ENCODE measurements at places on chromosomes 13 and 19.

DNA sequence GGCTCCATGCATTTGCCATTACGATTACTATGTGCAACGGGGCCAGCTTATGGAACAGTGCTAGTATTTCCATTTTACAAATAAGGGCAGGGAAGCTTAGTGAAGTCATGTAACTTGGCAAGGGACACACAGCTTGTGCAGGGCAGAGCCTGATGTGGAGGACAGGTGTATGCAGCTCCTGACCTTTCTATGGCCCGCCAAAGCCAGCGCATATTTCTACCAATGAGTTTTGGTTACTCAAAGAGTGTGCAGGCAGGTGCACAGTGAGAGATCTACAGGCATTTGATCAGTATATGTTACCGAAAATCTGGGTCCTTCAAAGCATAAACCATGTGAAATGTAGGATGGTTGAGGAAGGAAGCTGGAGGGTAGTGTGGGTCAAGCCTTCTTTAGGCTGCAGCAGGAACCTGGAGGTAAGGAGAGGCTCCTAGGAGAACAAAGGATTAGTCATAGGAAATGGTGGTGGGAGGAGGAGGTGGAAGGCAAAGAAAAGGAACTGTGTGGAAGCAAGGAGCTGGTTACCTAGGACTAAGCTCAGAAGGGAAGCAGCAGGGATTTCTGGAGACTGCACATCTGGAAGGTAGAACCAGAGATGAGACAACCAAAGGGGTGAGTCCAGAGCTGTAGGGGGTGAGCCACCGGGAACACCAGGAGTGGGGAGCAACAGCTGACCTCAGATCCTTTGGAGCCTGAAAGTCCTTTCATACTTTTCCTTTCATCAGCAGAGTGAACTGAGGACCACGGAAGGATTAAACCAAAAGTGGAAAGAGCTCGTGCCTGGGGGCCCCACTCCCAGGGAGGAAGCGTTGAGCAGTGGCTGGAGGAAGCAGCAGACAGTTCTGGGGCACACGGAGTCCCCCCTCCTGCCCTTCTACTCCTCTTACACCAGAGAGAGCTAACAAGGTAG lies 4.2 kb upstream of the PDX1 start:
- no peak for DNase-seq

DNA sequence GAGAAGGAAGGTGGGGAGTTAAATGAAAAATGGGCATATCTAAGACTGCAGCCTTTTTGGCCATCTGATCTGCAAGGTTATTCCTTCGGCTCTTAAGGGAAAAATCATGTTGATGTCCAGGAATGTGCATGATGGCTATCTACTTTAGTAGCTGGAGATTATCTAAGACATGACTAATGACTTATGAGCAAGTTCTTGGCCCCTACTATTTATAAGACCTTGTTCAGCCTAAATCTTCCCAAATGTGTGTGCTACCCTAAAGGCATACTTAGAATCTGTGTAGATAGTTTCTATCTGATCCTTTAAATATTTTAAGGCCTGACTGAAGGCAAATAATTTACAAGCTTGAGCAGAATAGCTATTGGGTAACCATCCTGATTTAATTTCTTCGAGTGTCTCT lies 41.8 kb upstream of the CD177 start:
- no peak for DNase-seq

GRCh38 chr13:40982772-40983171 lies 36.3 kb downstream of the ELF1 start:
- DNase-seq, result peak; percentile 20

DNA sequence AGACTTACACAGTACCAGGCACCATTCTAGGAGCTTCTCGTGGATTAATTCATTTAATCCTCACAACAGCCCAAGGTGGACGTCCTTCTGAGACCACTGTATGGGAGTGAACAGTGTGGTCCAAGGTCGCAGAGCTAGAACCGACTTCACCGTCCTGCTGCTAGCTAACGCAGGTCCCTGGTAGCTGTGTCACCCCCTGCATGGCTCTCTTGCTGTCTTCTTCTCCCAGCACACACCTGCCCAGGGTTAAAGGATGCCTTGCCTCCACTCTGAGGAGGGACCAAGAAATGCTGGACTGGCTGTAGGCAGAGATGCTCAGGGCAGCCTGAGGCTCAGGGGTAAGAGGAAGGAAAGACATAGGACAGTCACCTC lies 3.0 kb downstream of the AKT2 start:
- DNase-seq, result no peak

- DNase-seq, result no peak
Observed at GRCh38 chr13:99948411-99948810, 23.2 kb downstream of the ZIC5 start.

DNA sequence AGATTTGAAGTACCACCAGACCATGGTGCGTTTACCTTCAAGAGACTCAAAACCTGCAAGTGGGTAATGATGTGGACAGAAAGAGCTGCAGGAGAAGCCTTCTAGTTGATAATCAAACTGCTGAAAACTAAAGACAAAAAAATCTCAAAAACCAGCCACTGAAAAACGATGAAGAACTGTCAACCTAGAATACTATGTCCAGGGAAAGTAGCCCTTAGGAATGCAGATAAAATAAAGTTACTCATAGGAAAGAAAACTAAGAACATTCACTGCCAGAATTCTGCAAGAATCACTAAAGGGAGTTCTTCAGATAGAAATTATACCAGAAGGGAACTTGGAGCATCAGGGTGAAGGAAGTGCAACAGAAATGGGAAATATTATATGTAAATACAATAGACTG lies 5.3 kb downstream of the ZNF470 start:
- no peak for DNase-seq

DNA sequence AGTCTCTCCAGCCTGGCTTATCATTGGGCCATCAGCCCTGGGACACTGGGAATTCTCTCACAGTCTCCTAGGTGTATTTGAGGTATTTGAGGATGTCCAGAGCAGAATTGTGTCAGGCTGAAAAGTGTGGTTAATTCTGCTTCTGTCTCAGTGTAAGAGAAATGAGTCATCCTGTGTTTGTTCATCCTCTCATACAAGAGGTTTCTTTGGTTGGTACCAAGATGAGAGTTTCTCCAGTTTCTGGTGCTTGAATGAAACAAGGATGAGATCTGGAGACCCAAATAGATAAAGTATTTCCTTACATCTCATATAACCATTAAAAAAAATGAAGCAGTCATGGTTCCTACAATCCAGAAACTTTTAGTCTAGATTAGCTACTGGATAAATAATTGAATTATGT lies 7.7 kb downstream of the ZNF253 start:
- DNase-seq, result no peak

DNA sequence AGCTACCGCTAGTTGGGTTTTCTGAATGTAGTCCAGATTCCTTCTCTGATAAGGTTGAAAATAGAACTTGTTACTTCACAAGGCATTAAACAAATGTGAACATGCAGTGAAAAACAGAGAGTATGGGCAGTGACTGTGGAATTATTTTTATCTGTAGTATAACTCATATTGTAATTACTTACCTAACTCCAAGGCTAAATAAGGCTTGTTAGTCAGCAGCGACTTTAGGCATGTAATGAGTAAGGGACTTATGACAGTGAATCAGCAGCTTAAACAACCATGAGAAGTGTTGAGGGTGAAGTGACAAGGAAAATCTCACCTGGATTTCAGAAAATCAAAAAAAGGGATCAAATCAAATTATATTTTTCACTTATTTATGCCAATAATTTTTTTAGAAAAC lies 1719.5 kb upstream of the MIR17HG start:
- DNase-seq, result no peak

- peak; percentile 35 for DNase-seq
Observed at GRCh38 chr13:43905435-43906031, 25.8 kb downstream of the LACC1 start.

DNA sequence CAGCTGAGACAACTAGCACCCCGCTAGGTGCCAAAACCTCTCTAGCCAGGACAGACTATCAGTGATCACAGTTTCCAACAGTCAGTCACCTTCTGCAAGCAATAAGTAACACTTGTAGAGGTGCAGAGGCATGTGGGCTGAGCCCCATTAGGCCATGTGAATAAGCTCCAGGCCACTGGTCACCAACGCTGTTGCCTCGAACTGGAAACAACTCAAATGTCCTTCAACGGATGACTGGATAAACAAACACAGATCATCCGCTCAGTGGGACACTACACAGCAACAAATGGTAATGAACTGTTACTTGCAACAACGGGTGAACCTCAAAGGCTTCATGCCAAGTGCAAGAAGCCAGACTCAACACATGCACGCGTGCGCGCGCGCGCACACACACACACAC lies 27.5 kb upstream of the TMEM160 start:
- no peak for DNase-seq

- no peak for DNase-seq
Observed at GRCh38 chr13:113014752-113015745, 46.0 kb downstream of the MCF2L start.

- DNase-seq, result no peak
Observed at GRCh38 chr13:102692491-102692826, 2.4 kb downstream of the METTL21C start.

DNA sequence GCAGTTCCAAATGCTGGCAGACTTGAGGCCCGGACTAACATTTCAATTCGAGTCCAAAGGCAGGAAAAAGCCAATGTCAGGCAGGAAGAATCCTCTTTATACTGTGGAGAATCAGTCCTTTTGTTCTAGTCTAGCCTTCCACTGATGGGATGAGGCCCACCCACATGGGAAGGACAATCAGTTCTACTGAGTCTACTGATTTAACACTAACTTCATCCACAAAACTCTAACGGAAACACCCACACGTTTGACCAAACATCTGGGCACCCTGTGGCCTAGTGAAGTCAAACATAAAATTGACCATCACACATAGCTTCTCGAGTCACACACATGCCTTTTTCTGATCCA lies 100.3 kb downstream of the UBL3 start:
- no peak for DNase-seq

- DNase-seq, result no peak
Observed at GRCh38 chr13:90769387-90769786, 578.1 kb upstream of the MIR17HG start.

- no peak for DNase-seq
Observed at GRCh38 chr13:110006304-110006703, 219.9 kb upstream of the IRS2 start.

GRCh38 chr19:793806-794205 lies 3.4 kb upstream of the PTBP1 start:
- DNase-seq, result no peak

GRCh38 chr19:45947926-45948325 lies 25.7 kb downstream of the NOVA2 start:
- DNase-seq, result no peak

- DNase-seq, result no peak
Observed at GRCh38 chr13:44293908-44294735, 79.5 kb upstream of the SERP2 start.

GRCh38 chr19:8476524-8476923 lies 25.9 kb downstream of the PRAM1 start:
- no peak for DNase-seq

- DNase-seq, result no peak
Observed at GRCh38 chr19:2561221-2561620, 85.3 kb downstream of the GADD45B start.

DNA sequence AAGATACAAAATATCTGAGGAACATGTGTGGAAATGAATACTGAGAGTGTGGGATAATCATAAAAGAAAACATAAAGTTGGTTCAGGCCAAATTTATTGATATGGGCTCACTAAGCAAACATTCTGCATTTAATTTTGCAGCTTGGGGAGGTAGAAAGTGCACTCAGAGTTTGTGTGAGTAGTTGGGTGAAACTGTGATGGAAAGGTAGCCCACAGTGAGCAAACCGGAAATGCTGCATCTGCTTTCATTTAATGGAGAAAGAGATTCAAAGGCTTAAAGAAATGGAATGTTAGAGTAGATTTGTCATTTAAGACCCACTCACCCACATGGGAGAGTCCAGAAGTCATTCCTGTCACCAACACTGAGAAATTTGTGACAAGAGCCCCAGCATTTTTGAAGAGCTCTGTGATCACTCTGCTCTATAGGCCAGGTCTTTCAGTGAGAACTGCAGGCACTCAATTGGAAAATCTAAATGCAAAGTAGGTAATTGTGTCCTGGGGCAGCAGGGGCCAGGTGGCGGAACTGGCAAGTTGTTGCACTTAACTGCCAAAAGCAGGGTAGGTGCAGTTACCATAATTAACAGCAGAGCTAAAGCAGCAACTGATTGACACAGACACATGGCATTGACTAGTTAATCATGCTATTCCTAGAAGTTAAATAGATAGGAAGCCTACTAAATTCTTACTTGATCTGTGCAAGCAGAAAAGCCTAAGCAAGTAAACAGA lies 1228.3 kb upstream of the PCDH20 start:
- DNase-seq, result no peak

GRCh38 chr13:75071796-75072195 lies 410.2 kb downstream of the TBC1D4 start:
- no peak for DNase-seq

DNA sequence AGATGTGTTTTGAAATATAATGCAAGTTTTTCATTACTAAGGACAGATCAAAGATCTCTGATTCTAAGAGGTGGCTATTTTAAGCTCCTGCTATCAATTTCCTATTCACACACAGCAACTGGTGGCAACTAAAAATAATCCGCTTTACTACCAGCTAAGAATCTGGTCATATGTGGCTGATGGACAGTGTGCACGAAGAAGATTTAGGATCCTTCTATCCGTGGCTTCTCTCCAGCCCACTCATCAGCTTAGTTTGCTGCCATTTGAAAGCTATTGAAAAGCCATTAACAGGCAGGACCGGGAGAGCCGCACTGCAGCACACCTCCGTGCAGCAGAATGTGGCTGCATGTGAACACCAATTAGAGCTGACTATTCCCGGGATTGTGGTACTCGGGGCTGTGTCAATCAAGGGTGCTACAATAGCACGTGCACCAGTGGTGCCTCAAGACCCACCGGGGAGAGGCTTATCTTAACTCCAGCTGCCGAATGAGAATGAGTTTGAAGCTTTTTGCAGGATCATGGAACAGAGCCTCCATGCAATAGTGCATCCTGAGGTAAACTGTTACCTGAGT lies at the start of gene MYO16:
TSS of gene MYO16 (plus strand) at position 431 of the 572 bp plus-strand sequence. CDS start 234 bp downstream, outside the sequence.
- DNase-seq, result no peak

GRCh38 chr19:41711376-41712261 lies 3.2 kb downstream of the CEACAM5 start:
- no peak for DNase-seq

DNA sequence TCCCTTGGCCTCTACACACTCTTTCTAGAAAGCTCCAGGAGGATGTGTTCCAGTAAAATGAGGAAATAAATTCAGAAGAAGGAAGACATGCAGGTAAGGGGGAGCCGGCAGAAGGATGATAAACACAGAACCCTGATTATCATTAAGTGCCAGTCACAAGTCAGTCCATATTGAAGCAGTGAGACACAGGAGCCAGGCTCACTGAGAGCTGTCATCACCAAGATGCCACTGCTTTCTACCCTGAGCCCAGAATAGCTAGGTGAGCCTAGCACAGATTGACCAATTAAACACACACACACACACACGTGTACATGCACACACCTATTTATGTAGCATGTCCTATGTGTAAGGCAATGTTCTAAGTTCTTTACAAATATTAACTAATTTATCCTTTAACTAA lies 211.4 kb upstream of the IPO5 start:
- no peak for DNase-seq
